ENCODE measurements at places on chromosomes 13 and 19.

DNA sequence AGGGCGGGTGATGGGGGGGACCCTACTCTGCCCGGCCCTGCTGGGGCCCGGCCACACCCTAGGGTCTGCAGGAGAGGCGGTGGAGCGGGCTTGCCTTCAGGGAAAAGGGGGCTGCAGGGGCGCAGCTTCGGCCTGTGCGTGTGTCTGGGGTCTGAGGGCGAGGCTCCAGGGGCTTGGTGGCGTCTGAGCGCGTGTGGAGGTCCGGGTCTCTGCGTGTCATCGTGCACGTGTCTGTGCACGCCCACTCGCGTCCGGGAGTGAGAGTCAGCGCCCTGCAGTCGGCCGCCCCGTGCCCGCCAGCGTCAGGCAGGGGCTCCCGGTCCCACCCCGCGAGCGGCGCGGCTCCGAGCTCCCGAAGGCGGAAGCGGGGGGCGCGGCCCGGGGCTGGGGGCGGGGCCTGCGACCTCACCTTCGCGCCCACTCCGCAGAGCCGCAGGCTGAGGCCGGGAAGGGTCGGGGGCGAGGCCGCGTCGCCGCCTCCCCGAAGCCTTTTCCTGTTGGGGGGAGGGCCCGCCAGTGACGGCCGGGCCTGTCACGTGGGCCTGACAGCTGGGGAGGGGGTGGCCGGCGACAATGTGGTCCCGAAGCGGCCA is at the start of gene ARHGAP45:
TSS of gene ARHGAP45 (plus strand) at position 420 of the 593 bp plus-strand sequence. CDS start 239 bp downstream, outside the sequence.
- DNase-seq, result peak; percentile 68

DNA sequence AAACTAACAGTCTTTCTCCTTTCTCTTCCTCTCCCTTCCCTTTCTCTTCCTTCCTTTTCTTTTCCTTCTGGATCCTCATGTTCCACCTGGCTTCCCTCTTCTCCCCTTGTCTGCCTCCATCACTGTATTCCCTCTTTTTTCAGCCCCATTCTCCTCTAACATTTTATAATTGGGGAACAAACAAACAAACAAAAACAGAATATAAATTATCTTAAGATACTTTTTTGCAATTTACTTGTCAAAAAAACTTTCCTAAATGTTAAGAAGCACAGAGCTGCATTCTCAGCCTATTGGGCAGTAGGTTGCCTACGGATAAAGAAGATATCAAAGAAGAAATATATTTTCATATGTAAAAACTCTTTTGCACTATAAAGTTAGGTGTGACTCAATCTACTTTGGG is 1382.2 kb upstream of the MIR17HG start:
- no peak for DNase-seq

DNA sequence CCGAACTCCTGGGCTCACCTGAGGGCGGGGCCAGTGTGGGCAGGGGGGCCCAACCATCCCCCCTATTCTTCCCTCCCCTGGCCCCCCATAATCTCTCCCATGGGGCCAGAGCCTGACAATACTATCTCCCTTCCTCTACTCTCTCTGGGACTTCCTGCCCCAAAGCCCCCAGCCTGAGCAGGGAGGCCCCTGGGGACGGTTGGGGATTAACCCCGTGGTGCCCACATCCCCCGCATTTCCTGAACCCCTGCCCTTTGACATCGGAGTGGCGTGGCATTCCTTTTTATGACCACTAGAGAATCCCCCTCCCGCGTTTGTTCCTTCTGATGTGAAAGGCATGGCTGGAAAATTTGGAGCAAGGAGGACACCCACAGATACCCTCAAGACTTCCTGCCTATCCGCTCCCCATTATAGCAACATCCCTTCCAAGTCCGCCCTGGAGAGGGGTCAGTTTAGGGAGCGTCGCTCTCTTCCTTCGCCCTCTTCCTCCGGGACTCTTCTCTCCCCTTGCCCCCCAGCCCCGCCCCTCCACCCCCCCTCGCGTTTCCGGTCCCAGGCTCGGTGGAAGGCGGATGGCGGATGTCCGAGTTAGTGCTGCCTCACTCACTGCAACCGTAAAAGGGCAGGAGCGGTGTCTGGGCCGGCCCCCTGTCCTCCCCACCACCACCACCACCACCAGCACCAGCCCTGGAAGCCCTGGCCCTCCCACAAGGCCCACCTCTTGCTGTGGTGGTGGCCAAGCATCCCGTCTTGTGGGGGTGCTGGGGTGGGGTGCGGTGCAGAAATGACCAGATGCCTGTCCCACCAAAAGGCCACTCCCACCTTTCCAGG is 1.8 kb downstream of the VASP start:
- peak; percentile 62 for DNase-seq

GRCh38 chr13:79423340-79423739 is 17.3 kb upstream of the RBM26 start:
- no peak for DNase-seq

GRCh38 chr19:39238209-39238608 is 6.6 kb downstream of the IFNL3 start:
- DNase-seq, result no peak

DNA sequence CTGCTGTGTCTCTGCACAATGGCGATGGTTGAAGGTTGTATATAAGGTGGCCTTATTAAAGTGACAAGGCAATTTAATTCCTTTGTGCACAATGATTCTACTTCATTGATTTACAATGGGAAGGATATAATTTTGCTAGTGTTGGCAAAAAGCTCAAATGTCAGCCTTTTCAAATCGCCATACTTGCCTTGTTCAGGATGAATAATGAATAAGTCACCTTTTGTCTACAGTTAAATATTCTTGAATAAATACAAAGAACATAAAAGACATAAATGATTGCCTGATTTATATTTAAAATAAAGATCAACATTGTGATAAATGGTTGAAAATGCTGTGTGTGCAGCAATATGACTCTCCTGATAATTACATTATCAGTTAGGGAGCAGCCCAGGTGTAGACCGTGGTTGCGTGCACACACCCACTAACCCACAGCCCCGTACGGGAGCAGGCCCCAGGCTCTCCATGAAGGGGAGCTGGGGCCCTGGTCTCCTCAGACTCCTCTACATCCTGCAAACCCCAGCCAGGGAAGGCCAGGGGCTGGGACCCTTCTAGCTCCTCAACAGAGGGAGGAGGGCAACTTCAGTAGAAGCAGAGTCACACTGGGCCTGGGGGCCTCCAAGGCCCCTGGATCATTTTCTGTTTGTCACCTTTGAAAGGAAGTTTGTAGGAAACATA is 64.9 kb downstream of the TEX29 start:
- no peak for DNase-seq

DNA sequence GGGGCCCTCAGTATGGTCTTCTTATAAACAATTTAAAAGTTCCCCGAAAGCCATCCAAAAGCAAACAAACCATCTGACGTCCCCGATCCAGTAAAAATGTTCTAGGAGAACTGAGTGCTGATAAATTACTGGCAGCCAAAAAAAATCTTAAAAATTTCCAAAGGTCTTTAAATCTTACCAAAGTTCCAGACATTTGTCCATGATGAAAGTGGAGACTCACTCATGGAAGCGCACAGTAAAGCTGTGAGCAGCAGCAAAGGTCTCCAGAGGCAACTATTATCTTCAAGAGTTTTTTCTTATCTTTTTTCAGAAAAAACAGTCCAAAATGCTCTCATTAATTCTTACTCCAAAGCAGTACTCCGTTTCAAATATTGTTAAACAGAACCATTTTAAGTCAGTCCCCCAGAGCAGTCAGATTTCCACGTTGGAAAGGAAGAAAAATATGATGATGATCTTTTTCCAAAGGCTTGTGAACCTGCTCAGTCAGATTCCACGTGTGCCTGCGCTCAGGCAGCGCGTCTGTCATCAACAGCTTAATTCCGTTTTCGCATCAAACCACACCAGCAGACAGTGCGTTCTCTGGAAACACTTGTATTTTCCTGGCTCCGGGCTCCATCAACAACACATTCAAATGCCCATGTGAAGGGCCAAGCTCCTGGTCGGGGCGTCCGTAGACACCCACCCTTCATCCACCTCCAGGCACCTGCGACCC is 85.4 kb downstream of the COL4A1 start:
- no peak for DNase-seq

GRCh38 chr13:30905932-30906383 is at the start of gene MEDAG:
Gene MEDAG, plus strand, starts transcription at chr13:30906271. Its CDS starts 245 bp downstream, at chr13:30906516.
- DNase-seq, result no peak

DNA sequence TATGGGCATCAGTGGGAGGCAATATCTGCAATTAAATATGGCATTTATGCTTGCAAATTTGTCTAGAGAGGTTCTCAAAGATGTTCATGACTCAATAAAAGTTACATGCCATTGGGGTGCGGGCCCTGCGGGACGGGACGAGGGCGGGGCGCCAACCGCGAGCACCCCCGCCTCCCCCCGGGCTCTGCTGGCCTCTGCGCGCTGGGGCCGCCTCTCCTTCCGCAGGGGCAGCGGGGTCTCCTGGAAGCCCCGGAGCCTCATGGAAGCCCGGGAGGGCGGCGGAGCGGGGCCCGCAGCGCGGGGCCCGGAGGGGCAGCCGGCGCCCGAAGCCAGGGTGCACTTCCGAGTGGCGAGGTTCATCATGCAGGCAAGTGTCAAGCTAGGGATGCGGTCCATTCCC is 179.2 kb downstream of the TPTE2 start:
- no peak for DNase-seq

DNA sequence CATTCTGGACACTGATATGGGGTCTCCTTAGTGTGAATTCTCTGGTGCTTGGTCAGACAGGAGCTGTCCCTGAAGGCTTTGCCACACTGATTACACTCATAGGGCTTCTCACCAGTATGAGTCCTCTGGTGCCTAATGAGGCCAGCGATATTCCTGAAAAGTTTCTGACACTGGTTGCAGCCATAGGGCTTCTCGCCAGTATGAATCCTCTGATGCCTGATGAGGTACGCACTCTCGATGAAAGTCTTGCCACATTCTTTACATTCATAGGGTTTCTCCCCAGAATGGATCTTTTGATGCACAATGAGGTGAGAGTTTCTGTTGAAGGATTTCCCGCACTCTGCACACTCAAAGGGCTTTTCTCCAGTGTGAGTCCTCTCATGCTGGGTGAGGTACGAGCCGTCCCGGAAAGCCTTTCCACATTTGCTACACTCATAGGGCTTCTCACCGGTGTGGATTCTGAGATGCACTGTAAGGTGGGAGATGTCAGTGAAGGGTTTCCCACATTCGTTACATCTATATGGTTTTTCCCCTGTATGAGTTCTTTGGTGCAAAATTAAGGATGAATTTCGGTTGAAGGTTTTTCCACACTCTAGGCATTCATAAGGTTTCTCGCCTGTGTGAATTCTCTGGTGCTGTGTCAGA is 22.4 kb downstream of the ZNF329 start:
- DNase-seq, result no peak

- DNase-seq, result peak; percentile 24
These were observed 48.2 kb upstream of the GPI start for GRCh38 chr19:34316741-34317301.

- no peak for DNase-seq
These were observed 25.1 kb upstream of the CEBPG start for GRCh38 chr19:33348301-33349010.

GRCh38 chr13:110352735-110353134 is 45.7 kb downstream of the COL4A2 start:
- DNase-seq, result no peak

GRCh38 chr13:45492538-45492937 is 27.8 kb downstream of the COG3 start:
- DNase-seq, result peak; percentile 53

GRCh38 chr19:16085115-16085514 is 8.8 kb downstream of the TPM4 start:
- peak; percentile 31 for DNase-seq

GRCh38 chr19:10289167-10289835 is 451 bp upstream of the ICAM5 start:
- peak; percentile 75 for DNase-seq

DNA sequence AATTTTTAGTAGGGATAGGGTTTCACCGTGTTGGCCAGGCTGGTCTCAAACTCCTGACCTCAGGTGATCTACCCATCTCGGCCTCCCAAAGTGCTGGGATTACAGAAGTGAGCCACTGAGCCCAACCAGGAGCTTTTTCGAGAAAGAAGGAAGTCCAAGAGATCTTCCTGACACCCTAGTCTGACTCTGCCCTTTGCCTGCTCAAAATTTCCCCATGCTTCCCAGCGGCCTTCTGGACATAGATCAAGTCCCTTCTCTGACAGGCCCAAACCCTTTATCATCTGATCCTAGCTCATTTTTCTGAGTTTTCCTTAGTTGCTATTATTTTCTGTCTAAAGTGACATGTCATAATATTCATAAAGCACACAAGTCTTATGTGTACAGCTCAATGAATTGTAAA is 1.5 kb upstream of the BAX start:
- DNase-seq, result no peak

DNA sequence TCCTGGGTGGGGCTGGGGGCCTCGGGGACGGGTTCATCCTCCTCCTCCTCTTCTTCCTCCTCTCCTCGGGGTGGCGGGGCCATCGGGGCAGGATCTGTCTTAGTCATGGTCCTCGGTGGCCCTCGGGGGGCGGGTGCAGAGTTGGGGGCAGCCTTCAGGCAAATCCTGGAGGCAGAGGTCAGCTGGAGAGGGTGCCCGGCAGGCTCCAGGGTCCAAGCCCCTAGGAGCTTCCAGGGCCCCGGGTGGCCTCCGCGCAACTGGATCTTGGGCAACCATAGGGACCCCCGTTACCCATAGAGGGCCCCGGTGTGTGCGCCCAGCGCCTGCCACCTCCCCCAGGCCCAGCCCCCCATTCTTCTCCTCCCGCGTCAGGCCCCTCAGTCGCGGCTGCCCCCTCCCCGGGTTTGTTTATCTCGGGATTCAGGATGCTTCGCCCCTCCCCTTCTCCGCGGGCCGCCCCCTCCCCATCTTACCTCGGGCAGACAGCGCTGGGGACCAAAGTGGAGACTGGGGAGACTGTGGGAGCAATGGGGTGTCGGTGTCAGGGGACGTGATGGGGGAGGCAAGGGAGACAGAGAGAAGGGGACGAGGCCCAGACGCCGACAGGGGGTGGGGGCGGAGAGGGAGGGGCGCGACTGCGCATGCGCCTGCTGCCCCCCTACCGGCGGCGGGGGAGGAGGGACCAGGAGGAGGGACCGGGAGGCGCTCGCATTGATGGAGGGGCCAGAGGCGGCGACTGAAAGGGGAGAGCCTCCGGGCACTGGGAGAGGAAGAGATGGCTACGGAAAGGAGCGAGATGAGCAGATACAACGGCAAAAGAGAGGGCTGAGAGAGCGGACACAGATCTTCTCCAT is at the start of gene CLIP3:
TSS of gene CLIP3 (minus strand) at position 623 of the 854 bp plus-strand sequence. CDS start at position 107, 516 bp downstream.
- DNase-seq, result peak; percentile 46

DNA sequence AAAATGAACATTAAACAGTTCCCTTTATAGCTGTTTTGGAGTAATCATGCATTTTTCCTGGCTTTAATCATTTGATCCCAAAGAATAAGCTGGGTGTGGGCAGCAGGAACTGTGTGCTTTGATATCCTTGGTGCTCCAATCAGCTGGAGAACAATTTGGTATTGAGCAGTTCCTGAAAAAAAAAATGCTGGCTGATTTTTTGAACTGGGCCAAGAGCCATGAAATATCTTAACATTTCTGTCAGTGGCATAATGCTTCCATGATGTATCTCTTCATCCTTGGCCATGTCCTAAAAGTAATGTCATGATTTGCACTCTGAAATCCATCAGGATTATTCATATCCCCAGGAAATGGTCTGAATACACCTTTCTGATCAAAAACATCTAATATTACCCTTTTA is 134.7 kb downstream of the LHFPL6 start:
- DNase-seq, result no peak

GRCh38 chr13:102286326-102286725 is 115.5 kb downstream of the FGF14 start:
- DNase-seq, result peak; percentile 90

GRCh38 chr13:55577082-55577846 is 1563.5 kb upstream of the PRR20A start:
- DNase-seq, result no peak

All from NCI-H226 (cell line).